Stimulated activated naive CD4-positive, alpha-beta T cell (primary cell): ENCODE measurements at places on chromosomes 11 and 22.

- no peak for DNase-seq
Measured at GRCh38 chr11:64004590-64004984, 18.3 kb downstream of the OTUB1 start.

- DNase-seq, result no peak
Measured at GRCh38 chr11:67345920-67346819, 7.2 kb downstream of the POLD4 start.

DNA sequence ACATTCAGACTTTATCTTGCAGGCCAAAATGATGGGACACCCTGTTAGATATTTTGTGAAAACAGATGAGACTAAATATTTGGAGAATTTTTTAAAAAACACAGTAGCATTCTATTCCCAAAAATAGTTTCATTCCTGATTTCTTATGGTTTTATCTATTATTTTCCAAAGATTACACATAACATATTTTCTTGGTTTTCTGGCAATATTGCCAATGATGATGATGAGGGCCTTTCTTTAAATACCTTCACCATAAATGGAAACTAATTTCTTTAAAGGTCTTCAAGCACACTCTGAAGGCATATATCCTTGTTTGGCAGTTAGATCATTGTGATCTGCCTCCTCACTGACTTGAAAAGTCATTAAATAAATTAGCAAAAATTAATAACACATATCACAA is 522.3 kb upstream of the LUZP2 start:
- DNase-seq, result no peak

- no peak for DNase-seq
Measured at GRCh38 chr22:42335839-42336378, 65.5 kb upstream of the TCF20 start.

DNA sequence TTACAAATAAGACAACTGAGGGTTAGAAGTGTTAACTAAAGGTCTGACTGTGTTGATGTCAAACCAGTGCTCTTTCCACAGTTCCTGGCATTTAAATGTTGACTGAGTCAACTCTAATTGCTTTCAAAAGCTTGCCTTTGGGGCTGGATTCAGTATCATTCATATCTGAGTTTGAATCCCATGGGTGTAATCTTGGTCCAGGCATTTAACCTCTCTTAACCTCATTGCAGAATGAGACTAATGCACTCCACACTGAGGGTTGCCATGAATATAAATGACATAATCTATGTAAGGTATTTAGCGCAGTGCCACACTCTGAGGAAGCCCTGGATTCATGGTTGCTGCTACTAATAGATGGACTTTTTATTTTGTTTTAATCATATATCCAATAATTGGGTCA is 274.3 kb downstream of the DDX10 start:
- DNase-seq, result no peak

- no peak for DNase-seq
Measured at GRCh38 chr11:115710426-115710825, 206.2 kb upstream of the CADM1 start.

GRCh38 chr11:32365192-32365591 is 70.1 kb downstream of the WT1 start:
- no peak for DNase-seq

DNA sequence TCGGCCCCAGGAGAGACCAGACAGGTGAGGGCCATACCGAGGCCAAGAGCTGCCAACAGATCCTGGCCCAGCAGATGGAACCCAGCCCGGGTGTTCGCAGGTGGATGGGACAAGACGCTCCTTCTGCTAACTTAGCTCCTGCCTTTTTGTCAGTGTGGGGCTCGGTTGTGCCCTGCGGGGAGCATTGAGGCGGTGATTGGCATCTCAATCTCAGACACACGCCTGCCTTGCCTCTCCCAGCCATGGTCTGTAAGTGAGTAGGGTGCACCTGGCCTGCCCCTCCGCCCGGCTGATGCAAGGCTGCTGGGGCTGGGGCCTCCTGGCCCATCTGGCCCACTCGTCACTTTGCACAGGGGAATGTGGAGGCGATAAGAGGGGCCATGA is 350.1 kb downstream of the TBC1D22A start:
- DNase-seq, result no peak

DNA sequence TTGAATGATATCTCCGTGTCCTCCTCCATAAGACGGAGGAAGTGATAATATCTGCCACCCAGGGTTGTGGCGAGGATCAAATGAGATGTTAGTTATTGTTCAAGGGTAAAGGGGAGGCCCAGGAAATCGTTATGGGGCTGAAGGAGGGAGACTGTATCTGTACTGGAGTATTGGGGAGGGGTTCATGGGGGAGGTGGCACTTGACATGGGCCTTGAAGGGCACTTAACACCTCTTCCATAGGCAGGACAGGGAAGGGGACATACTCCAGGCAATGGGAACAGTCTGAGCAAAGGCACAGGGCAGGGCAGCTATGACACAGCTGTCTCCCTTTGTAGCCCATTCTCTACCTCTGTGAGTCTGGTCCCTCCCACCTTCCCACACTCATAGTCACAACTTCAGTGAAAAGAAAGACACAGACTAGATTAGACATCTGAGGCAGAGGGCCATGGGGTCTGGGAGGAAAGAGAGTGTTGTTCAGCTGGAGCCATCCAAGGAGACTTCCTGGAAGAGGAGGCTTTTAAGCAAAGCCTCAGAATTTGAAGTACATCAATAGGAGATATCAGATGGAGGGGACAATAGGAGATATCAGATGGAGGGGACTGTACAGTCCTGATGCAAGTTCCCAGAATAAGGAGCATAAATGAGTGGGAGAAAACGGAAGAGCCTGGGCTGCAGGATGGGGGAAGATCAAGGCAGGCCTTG is 15.8 kb upstream of the DGKZ start:
- peak; percentile 65 for DNase-seq

DNA sequence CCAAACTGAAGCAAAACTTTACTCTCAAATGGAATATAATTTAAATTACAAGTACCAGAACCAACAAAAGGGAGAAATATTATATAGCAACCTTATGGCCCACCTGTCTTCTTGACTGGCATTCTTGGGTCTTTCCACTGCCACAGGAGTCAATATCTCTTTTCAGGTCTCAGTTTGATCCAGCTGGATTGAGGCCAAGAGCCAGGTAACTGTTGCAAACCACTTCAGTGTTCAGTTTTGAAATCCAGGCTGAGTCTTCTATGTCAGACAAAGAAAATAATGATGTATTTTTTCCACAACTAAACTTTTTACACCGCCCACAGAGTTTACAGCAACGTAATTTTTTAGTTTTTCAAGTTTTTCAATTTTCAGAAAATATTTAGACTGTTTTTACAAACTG is 648 bp downstream of the DLG2 start:
- DNase-seq, result no peak

DNA sequence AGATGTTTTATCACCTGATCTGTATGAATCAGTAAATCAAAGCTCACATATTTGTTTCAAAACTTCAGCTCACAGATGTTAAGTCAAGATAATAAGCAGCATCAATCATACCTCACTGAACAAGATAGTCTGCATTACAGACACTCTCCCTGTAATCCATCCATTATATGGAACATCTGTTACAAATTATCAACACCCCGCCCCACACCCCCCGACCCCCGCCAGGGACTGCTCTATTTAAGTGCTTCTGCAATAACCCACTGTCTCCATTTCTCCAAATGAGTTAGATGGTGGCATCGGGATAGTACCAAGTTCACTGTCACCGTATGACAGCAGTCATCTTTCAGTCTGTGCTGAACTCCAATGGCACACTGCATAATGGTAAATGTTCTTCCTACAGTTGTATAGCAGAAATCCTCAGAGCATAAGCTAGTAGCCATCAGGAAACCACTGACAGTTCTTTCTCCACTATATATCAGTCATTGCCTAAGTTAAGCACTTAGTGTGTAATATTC is 447.0 kb upstream of the ARHGAP42 start:
- DNase-seq, result no peak

DNA sequence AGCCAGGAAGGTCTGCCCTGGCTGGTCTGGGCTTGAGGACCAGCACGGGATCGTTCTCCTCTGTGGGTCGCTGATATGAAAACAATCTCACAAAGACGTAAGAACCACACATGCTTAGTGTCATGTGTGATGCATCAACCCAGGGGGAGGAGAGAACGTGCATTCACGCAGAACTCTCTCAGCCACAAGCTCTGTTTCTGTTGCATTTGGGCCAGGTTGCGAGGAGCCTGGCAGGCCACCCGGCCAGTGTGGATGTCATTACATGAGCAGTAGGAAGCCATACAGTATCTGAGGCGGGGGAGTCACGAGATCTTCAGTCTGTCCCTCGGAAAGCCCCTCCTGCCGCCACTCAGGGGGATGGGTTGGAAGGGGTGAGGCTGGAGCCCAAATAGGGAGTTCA is 53.1 kb upstream of the KCNQ1OT1 start:
- no peak for DNase-seq

DNA sequence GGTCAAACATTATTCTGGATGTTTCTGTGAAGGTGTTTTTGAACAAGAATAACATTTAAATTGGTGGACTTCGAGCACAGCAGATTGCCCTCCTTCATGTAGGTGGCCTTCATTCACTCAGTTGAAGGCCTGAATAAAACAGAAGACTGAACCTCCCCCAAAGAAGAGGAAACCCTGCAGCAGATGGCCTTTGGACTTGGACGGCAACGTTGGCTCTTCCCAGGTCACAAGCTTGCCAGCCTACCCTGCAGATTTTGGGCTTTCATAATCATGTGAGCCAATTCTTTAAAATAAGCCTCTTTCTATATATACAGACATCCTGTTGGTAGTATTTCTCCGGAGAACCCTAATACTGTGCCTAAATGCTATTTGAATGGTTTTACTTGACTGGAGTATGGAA is 432.2 kb upstream of the NARS2 start:
- DNase-seq, result no peak

- DNase-seq, result no peak
Measured at GRCh38 chr11:96905143-96905542, 515.3 kb downstream of the JRKL start.

DNA sequence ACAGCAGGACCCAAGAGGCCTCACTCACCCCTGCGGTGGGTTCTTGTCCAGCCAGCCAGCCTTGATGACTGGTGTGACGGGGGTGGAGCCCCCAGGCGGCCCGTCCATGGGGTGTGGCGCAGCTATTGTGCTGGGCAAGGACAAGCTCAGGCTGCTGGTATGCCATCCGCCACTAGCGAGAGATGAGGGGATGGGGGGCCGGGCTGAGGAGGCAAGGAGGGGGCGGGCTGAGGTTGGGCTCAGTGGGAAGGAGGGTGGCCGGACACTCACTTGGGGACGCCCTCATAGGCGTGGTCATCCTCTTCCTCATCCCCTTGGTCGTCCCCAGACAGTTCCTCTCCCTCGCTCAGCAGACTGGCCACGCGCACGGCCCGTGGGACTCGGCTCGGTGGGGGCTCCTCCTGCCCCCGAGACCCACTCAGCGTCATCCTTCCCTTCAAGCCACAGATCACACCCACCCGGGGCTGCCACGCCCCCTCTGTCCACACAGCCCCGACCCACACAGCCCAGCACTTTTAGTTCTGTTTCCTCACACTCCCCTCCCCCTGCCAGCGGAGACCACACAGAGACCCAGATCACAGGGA is 38.0 kb upstream of the PDE2A start:
- DNase-seq, result no peak

DNA sequence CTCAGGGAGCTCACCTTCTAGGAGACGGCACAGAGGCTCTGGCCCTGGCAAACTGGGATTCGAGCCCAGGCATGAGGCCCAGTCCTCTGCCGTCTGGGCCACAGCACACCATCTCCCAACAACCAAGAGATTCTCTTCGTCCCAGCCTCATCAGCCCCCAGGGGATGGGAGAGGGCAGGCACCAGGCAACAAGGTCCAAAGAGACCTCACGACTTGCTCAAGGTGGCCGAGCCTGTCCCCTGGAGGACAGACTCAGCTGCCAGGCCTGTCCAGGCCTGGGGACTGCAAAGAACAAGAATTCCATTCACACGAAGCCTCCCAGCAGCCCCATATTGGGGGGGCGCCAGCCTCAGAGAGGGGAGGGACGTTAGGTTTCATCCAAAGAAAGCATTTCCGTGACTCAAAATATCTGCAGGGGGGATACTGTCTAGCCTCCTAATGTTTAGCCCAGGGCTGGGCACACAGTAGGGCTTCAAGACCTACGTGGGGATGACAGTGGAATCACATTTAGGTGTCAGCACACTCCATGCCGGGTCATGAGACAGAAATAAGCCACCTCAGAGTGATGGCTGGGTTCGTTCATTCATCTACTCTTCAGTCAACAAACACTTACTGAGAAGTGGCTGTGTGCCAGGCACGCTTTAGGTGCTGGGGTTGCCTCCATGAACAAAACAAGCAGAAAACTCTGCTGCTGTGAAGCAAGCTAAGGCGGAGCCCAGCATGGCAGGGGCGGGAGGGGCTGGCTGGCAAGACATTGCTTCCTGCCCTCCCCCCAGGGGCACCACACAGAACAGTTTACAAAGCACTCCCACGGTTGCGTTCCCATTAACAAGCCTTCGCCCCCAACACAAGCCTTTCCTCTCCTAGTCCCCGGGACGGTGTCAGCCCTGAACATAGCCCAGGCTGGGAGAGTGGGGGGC is 1.2 kb downstream of the CARNS1 start:
- peak; percentile 90 for DNase-seq

DNA sequence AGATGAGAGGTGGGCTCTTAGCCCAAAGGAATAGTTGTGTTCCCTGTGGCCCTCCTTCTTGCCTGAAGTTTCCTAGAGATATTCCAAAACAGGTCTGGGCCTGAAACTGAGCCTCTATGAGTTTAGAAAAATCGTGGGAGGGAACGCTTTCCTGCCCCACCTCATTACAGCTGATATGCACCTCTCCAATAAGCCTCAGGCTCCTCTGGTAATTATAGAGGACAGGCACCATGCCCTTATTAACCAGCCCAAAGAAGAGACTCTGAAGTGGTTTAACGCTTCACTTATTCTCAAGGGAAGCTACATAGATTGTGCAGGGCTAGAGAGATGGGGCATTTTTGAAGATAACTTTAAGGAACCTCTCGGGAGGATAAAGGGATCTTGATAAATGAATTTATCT is 3.4 kb upstream of the MPZL2 start:
- DNase-seq, result no peak

DNA sequence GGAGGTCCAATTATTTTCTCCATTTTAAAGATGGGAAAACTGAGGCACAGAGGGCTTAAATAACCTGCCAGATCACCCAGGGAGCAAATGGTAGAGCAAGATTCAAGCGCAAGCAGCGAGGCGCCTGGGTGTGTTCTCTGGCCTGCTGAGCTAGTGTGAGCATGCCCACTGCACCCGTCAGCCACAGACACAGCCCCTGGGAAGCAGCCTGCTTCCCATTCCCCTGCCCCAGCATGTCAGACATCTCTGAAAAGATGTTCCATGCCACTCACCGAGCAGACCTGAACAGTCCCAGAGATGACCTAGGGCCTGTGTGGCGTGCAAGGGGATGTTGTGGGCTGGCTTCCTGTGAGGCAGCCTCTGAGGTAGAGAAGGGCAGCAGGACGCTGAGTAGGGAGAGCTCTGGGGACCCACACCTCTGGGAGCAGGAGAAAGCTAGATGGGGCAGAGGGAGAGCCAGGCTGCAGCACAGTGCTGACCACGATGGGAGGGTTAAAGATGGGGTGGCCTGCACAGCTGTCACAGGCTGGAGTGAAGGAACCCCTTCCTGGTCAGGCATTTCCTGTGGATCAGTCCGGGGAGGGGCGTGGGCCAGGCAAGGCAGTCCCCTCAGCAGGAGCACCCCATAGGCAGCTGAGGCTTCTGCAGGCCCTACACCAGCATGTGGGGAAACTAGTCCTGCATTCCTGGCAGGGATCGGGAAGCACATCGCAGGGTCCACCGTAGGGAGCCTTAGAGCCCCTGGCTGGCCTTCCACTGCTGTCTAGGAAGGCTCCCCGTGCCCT is 101.4 kb downstream of the GALNT18 start:
- DNase-seq, result no peak

- no peak for DNase-seq
Measured at GRCh38 chr11:74018331-74019005, 9.6 kb upstream of the UCP3 start.
